ENCODE measurements at places on chromosomes 3 and 15.

- DNase-seq: no peak
Measured at GRCh38 chr15:34721802-34722438, 32.9 kb downstream of the GJD2 start.

DNA sequence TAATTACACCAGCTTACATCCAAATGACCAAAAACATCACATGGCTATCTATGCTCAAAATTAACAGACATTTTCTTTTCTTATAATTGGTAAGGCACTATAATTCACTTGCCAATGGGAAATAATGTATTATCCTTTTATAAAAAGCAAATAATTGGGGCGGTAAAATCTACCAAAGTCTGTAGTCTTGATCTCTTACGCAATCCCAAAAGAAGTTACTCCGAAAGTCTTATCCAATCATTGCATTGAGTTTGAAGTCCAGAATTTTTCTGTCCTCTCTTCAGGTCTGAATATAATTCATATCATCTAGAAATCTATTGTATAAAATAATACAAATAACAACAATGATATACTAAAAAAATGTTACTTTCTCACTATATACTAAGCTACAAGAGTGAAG lies 273.3 kb upstream of the CADM2 start:
- DNase-seq: no peak

GRCh38 chr15:90609242-90610180 lies 79.8 kb downstream of the CRTC3 start:
- no peak for DNase-seq

GRCh38 chr3:118504906-118505305 lies 529.7 kb downstream of the IGSF11 start:
- no peak for DNase-seq

GRCh38 chr3:60010781-60011180 lies 961.0 kb upstream of the CFAP20DC start:
- DNase-seq: peak; percentile 1

DNA sequence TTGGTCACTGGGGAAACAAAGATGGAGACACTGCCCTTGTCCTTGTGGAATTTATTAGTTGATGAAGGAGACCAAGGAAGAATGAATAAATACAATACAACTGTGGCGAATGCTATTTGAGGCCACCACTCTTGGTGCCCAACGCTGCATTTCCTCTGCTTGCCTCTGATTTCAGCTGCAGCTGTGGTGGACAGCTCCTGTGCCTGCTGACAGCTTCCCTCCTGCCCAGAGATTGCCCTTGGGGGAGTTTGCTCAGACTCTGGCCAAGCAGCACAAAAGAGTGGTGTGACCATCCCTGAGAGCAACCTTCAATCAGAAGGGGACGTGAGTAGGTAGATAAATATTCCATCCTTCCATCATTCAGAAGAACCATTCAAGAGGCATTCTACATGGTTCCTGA lies 64.6 kb upstream of the FHIT start:
- DNase-seq: no peak

DNA sequence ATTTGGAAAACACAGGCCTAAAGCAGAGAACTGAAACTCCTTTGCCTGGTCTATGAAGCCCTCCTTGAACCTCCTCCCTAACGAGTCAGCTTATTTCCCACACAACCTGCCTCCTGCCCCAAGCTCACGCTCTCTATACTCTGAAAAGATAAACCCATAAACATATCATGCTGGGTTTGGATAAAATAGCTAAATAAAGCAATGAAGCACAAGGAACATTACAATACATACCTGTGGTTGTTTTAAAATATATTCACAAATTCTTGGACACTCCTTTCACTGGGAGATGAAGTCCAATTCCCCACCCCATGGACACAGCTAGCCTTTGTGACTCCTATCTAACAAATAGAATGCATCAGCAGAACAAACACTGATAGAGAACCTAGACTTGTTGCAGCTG lies 98.2 kb downstream of the PLCH1 start:
- no peak for DNase-seq

- DNase-seq: no peak
Measured at GRCh38 chr15:98905963-98906711, 101.5 kb downstream of the PGPEP1L start.

DNA sequence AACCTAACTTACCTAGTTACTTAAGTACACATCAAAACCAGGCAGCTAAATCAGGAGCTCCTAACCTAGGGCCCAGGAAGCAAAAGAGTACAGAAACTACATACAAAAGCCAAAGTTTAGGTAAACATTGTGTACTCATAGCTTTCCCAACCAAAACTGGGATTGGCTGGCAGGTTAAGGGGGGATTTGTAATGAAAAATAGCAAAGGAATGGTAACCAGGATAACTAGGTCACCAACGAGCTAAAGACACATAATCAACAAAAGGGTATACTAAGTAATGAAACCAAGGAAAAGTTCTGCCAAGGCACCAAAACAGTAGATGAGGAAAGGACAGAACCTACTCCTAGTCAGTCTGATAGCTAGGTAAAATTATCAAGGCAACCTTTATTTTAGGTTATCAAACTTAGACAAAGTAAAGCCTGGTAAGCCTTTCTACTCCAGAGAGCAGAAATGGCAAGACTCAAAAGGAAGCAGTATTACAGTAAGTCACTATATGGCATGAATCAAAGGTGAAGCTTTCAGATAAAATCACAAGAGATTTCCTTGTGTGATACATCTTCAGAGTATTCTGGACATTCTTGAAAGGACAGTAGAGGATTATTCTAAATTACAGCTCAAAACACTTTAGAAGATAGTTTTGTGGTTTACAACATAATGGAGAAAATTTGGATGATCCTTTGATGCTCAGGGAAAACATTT lies 10.2 kb downstream of the TRA2B start:
- no peak for DNase-seq

- no peak for DNase-seq
Measured at GRCh38 chr3:149577801-149578200, 80.0 kb downstream of the WWTR1 start.

- no peak for DNase-seq
Measured at GRCh38 chr3:64111872-64112271, 88.6 kb upstream of the PSMD6 start.

GRCh38 chr15:74396445-74397238 lies 29.2 kb upstream of the CYP11A1 start:
- peak; percentile 83 for DNase-seq
